Neural crest cell (in vitro differentiated cells): ENCODE measurements at places on chromosomes 1 and 21.

- no peak for DNase-seq
Measured at GRCh38 chr1:8122160-8122476, 96.0 kb upstream of the ERRFI1 start.

GRCh38 chr1:11388617-11389016 is 90.3 kb upstream of the DISP3 start:
- no peak for DNase-seq

- DNase-seq, result no peak
Measured at GRCh38 chr21:46540087-46540710, 64.7 kb downstream of the S100B start.

DNA sequence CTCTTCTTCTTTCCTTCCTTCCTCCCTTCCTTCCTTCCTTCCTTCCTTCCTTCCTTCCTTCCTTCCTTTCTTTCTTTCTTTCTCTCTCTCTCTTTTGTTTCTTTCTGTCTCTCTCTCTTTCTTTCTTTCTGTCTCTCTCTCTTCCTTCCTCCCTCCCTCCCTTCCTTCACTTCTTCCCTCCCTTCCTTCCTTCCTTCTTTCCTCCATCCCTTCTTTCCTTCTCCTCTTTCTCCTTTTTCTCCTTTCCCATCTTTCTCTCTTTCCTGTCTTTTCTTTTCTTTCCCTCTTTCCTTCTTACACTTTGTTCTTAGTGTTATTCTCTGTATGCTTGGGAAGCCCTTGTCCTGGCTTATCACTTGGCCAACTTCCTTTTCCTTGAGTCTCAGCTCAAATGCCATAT is 72.5 kb upstream of the MPC2 start:
- no peak for DNase-seq

- no peak for DNase-seq
Measured at GRCh38 chr1:197958438-197959305, 41.5 kb downstream of the LHX9 start.
